ENCODE measurements at places on chromosomes 13 and 19. TPM values are rescaled to one million over a fixed set of nuclear protein-coding genes. Genes with fewer than 3 reads are reported as not detected.

- no peak for DNase-seq
Observed at GRCh38 chr13:50800091-50800739, 43.3 kb downstream of the DLEU7 start.

- no peak for DNase-seq
Observed at GRCh38 chr13:74026753-74027152, 107.5 kb downstream of the KLF12 start.

GRCh38 chr19:4571305-4571917 lies 11.9 kb upstream of the SEMA6B start:
- DNase-seq: no peak

DNA sequence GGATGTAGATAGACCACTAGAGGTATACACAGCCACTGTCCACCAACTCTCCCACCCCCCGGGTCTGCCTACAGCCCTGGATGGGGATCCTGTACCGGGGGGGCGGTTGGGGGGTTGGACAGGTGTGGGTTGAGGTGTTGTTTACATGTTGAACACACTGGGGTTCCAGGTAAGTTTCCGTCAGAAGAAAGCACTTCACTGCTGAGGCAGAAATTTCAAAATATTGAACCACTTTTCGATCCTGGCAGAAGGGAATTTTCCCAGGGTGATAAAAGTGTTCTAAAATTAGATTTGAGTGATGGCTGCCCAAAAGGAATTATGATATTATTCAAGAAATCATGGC lies 6.6 kb upstream of the CEACAM16 start:
- DNase-seq: no peak

DNA sequence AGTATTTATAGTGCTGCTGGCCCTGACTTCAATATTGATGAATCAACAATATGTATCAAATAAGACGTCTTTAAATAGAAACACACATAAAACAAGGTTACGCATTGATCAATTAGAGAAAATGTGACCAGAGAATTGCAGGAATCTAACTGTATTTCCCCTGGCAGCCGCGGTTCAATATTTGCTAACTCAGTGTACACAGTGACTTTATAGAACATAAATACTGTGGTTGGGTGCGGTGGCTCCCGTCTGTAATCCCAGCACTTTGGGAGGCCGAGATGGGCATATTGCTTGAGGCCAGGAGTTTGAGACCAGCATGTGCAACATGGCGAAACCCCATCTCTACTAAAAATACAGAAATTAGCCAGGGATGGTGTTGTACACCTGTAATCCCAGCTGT lies 22.8 kb upstream of the UPF3A start:
- no peak for DNase-seq

Gene PALM
- 73.4 TPM for polyA plus RNA-seq
